ENCODE measurements at places on chromosomes 7 and 10.
A peak's percentile ranks its signal among the peaks of the same experiment; 100 is the strongest.

GRCh38 chr7:86477343-86477935, 166.3 kb upstream of the GRM3 start:
- DNase-seq: no peak

- no peak for DNase-seq
Observed at GRCh38 chr7:3201937-3202710, 98.9 kb upstream of the SDK1 start.

DNA sequence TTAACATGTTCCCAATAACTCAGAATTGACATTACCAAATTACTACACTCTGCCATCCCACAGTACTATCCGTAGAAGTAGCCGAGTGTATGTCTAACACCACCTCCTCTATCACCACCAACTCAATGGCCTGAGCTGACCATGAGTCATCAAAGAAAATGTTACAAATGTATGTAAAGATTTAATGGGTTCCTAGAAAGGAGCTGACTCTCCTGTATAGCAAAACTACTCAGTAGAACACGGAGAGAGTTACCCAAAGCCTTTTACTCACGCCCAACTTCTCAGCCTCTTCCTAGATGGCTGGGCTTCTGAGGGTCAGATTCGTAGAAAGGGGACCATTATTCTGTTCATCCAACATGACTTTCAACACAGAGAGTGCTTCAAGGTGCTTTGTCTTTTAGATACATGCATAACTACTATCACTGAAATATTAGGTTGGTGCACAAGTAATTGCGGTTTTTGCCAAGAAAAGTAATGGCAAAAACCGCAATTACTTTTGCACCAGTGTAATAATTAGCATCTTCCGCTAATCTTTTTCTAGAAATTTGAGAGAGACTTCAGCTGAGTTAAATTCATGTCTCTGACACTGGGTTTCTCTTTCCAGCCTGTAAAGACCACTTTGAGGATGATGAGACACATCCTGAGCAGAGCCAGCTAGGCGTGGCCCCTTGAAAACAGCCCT, 24.0 kb upstream of the NANOS1 start:
- DNase-seq: no peak

GRCh38 chr7:158013085-158013668, 574.4 kb downstream of the PTPRN2 start:
- DNase-seq: no peak

DNA sequence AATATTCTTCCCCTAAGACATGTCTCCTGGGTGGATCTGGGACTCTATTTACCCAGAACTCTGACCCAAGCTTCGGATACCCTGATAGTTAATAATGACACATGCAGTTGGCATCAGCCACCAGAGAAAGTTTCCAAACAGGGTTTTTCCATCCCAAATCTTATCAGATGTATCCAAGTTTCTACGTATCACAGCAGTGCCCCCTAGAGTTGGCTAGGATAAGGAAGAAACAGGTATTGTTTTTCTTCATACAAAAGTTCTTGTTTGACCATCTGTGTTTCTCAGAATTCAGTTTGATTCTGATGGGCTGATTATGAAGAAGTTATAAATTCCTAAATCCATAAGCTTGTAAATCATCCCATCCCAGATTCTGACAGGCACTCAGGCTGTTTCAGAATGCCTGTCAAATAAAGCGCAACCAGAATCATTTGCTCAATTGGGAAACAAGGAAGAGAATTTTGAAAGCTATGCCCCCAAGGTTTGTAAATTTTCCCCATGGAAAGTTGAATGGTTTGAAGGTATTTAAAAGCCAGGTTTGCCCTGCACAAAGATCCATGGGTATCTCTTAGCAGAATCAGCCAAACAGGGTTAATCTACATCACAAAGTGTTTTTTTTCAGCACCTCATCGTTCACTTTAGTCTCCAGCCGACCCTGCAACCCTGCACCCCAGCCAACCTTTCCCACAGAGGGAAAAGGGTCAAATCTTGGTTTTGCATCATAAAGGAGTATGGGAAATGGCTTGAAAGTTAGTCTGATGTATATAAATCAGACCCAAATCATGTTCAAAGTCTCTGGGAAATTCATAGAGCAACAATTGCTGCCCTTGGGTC, 47.4 kb downstream of the NRAP start:
- peak; percentile 28 for DNase-seq

All from hepatocyte (in vitro differentiated cells).